ENCODE measurements at places on chromosomes 12 and 14.
A peak's percentile ranks its signal among the peaks of the same experiment; 100 is the strongest.

GRCh38 chr12:55930771-55931316 lies at the start of gene DGKA:
TSS of gene DGKA (plus strand) at chr12:55931162. CDS start at chr12:55936504, 5,342 bp downstream.
- peak; percentile 58 for DNase-seq

GRCh38 chr14:84442521-84442920 lies 1087.4 kb upstream of the FLRT2 start:
- no peak for DNase-seq

- no peak for DNase-seq
Observed at GRCh38 chr12:96404696-96405095, 4.5 kb upstream of the CDK17 start.

- no peak for DNase-seq
Observed at GRCh38 chr12:3885277-3886094, 12.3 kb upstream of the PARP11 start.

GRCh38 chr12:15597125-15597830 lies 191.9 kb downstream of the EPS8 start:
- DNase-seq, result no peak

DNA sequence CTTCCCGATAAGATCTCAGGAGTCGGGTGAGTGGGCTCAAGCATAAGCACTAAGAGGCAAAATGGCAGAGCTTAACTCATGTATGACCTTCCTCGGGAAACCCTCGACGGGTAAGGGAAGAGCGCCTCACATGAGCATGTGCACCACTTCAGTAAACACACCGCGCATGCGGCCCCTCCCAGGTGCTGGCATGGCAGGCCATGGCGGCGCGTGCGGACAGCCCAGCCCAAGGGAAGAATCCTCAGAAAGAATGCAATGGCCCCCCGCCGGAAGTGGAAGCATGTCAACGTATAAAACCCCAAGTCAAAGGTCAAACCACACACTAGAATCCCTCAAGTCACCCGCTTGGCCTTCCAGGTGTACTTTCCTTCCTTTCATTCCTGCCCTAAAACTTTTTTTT lies 6.6 kb upstream of the TNFAIP2 start:
- DNase-seq, result no peak

DNA sequence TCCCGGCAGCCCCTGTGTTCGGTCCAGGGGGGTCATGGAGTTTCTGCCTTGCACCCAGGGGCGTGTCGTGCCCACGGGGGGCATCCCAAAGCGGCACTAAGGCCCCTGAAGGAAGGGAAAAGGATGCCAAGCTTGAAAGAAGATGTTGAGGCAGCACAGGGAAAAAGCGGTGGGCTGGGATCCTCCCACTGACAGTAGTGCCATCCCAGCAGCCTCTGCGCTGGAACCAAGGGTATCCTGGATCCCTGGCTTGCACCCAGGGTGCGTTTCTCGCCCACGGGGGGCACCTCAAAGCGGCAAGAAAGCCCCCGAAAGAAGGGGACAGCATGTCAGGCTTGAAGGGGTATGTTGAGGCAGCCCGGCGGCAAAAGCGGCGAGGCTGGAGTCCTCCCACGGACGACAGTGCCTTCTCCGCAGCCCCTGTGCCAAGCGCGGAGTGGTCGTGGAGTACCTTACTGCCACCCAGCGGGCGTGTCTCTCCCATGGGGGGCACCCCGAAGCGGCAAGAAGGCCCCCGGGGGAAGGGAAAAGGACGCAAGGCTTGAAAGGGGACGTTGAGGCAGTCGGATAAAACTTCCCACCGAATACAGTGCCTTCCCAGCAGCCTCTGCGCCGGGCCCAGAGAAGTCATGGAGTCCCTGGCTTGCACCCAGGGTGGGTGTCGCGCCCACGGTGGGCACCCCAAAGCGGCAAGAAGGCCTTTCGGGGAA lies 164.4 kb upstream of the ALG10B start:
- DNase-seq, result no peak

DNA sequence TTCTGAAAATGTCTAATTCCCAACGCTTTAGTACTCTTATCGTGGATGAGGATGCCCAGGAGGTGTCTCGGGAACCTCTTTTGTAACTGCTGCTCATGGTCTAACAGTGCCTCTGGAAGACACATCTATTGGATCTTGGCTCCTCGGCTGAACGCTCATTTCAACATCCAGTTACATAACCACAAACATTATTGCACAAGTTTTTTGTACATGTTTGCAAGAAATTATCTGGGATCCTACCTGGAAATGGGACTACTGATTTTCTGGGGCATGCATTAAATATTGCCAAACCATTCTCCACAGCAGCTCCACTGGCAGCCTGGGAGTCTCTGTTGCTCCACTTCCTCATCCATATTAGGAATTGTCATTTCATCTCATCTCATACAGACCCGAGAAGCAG lies 117.5 kb upstream of the EVL start:
- DNase-seq, result no peak

DNA sequence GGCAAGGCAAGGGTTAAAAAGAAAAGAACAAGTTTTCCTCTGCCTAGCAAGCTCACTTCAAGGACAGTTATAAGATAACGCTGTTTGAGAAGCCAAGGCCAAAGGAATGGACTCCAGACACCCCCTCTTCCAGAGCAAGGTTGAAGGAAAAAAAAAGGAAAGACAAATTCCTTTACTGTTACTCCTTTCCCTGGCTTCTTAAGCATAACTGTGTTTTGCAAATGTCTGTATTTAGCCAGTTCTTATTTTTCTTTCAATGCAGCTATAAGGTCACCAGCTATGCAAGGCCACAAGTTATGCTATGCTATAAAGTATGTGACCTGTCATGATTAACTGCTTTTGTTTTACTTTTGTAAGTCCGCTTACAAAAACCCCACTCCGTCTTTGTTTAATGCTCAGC lies 26.6 kb downstream of the ZNF410 start:
- DNase-seq, result no peak

- DNase-seq, result no peak
Observed at GRCh38 chr14:65403231-65403630, 9.3 kb upstream of the FUT8 start.

- DNase-seq, result no peak
Observed at GRCh38 chr12:93734784-93735183, 57.6 kb downstream of the CRADD start.

DNA sequence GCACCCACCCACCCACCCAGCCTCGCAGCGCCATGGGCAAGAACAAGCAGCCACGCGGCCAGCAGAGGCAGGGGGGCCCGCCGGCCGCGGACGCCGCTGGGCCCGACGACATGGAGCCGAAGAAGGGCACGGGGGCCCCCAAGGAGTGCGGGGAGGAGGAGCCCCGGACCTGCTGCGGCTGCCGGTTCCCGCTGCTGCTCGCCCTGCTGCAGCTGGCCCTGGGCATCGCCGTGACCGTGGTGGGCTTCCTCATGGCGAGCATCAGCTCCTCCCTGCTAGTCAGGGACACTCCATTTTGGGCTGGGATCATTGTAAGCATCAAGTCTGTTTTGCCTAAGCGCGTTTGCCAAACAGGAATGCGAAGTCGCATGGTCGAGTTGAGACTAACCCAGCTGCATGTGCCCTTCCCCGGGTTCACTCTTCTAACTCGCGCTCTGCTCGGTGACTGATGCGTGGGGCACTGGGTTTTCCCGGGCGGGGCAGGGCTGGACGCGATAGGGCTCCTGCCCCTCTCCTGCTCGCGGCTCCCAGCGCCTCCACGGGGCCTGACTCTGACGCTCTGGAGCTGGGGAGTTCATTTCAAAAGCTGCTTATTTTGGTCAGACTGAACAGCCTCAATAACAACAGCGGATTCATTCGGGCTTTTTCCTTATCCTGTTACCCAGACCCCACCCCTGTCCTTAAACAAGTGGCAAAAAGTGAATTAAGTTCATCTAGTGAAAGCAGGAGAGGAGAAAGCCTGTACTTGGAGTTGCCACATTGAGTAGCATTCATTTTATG lies 458 bp downstream of the SSPN start:
- DNase-seq, result no peak

GRCh38 chr12:13562915-13563742 lies 366.6 kb downstream of the EMP1 start:
- DNase-seq, result no peak

DNA sequence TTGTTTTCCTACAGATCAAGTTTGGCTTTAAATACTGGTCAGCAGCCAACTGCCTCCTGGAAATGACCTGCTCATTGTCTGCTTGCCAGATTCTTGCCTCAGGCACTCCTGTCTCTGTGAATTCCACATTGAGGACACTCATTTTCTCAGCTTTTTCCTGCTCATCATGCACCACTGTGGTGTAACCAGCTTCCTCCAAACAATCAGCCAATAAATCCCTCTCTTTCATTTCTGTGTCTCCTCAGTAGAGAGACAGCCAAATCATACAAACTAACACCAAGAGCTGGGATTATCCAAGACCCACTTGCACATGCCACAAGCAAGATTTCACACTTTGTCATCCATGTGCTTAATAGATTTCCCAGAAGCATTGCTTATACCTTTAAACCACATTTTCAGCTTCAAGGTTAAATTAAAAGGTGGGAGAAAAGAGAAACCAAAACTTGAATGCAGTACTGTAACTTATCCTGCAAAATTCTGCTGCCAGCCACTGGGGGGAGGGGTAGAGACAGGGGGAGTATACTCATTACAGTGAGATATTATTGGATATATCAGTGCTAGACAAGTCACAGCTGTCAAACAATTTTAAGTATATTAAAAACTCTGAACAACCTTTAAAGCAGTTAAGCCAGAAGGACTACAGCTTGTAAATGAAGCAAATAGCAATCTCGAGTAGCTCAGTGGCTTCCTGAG lies 105.0 kb downstream of the PPP2R5E start:
- DNase-seq, result no peak

- no peak for DNase-seq
Observed at GRCh38 chr12:5034603-5035002, 9.1 kb upstream of the KCNA5 start.

- no peak for DNase-seq
Observed at GRCh38 chr14:34872822-34873588, 2.2 kb downstream of the BAZ1A start.

DNA sequence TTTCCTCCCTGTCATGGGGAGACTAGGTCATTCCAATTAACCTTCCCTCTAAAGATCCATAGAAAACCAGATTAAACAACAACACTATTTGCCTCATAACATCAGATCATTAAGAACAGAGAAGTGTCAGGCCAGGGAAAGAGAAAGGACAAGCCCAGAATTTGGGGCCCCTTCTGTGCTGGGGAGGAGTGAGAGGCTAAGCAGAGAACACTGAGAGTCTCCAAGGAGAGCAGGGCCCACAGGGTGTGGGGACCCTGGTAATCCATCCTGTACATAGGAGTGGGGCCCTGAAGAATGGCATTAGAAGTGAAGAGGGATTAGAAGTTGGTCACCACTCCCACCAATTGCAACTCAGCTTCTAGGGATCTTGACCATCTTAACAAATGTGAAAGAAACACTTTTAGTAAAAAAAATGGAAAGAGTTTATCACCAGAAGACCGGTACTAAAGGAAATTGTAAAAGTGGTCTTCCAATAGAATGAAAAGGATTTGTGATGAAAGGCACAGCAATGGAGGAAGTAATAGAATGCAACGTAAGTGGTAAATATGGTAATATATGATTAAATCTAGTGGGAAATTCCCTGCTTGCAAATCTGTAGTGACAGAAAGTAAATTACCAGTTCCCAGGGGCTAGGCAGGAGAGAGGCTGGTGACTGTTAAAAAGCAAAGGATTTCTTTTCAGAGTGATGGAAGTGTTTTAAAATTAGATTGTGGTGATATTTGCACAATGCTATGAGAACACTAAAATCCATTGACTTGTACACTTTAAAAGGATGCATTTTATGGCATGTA lies 14.0 kb upstream of the TMTC1 start:
- no peak for DNase-seq

GRCh38 chr14:37985826-37986470 lies 221.8 kb upstream of the SSTR1 start:
- peak; percentile 2 for DNase-seq

DNA sequence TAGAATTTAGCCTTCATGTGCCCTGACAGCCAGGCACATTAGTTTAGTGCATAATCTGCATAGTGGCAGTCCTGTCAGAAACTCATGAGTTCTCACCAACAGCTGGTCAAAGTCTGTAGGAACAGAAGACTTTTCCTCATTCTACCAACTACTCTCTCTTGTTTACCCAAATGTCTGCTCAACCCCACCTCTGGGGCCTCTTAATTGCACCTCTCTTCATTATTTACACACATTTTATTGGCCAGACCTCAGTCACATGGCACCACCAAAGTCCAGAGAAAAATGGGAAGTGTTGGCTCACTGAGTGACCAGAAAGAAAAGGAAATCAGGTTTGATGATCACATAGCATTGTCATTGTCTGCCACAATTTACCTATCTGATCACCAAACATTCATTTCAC lies 114.6 kb upstream of the PLXNC1 start:
- DNase-seq, result no peak

GRCh38 chr14:104650057-104650980 lies 39.1 kb upstream of the INF2 start:
- peak; percentile 37 for DNase-seq

- no peak for DNase-seq
Observed at GRCh38 chr12:99824900-99825542, 159.7 kb downstream of the ANKS1B start.

DNA sequence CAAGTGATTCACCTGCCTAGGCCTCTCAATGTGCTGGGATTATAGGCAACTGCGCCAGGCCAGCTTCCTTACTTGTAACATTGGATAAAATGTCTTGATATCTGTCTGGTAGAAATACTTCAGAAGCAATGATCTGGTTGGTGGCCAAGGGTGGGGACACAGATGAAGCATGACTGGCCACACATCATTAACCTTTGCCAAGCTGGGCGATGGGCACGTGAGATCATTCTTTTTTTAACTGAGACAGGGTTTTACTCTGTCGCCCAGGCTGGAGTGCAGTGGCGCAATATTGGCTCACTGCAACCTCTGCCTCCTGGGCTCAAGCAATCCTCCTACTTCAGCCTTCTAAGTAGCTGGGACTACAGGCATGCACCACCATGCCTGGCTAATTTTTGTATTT lies 31.1 kb downstream of the PLEKHH1 start:
- DNase-seq, result no peak

- DNase-seq, result no peak
Observed at GRCh38 chr12:852864-853263, 96.6 kb downstream of the RAD52 start.

DNA sequence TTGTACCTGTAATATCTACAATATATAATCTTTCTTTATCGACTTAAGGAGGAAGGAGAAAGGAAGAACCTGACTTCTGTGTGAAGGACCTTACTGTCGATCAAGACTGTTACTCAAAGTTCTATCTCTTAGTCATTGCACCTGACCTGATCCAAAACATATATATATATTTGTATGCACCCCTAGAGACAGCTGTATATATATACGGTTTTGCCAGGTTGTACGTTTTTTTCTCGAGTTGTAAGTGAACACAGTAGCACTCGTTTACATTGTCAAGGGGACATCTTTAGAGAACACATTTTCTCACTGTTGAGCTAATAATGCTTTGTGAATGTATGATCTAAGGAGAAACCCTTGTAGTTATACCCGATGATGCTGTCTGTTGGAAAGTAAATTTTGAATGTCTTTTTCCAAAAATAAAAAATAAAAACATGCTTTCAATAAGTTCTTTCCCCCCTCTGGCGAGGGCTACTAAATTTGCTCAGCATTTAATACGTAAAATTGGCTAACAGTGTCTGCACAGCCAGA lies 536 bp upstream of the SLC35E3 start:
- no peak for DNase-seq

GRCh38 chr14:23672200-23672599 lies 36.0 kb downstream of the DHRS2 start:
- DNase-seq, result no peak

GRCh38 chr14:30225176-30225575 lies 297.5 kb upstream of the PRKD1 start:
- no peak for DNase-seq

GRCh38 chr14:96582995-96583394 lies 80.8 kb downstream of the PAPOLA start:
- DNase-seq, result no peak

- no peak for DNase-seq
Observed at GRCh38 chr14:30991408-30991807, 34.0 kb upstream of the AP4S1 start.

GRCh38 chr12:80058586-80058985 lies 40.8 kb upstream of the OTOGL start:
- no peak for DNase-seq

All from stimulated activated CD8-positive, alpha-beta memory T cell treated with anti-CD3 and anti-CD28 coated beads, Interleukin-15, amount 100 ng/mL, for 4 hours (primary cell).